Ovary (tissue), 10 donors: ENCODE measurements at places on chromosomes 11 and 22. TPM values are rescaled to one million over a fixed set of nuclear protein-coding genes. Genes with fewer than 3 reads are reported as not detected.
A peak's percentile ranks its signal among the peaks of the same experiment; 100 is the strongest.

Gene CABP4
- polyA plus RNA-seq: 0.92 TPM

Gene CCDC73
- polyA plus RNA-seq: 0.28 TPM

Gene SLC22A6
- not detected for polyA plus RNA-seq

Gene CARD18
- not detected for polyA plus RNA-seq

DNA sequence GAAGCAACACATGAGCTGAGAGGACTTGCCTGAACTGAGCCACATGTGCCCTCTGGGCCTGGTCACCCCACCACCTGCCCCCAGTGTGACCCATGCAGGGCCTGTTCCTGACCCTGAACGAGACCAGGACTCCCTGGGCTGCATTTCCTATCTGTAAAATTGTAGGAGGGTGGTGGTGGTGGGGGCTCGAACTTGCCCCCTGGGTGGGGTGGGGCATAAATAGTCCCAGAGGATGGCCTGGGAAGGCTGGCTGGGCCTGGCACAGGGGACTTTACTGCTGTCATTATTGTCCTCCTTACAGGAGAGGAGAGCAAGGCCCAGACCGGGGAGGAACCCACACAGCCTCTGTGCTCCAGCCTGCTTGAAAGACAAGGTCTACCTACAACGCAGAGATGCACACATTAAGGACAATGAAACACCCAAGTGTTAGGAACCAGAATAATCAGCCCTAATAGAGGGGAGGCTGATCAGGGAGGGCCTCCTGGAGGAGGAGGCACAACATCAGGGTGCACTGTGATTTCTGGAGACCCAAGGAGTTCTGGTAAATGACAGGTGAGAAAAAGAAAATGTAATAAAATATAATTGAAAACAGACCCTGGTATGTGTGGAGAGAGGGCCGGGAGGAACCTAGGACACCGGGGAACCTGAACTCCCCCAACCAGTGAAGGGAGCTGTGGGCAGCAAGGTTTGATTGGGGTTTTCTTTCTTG, 2.8 kb upstream of the AIFM3 start:
- DNase-seq: no peak

DNA sequence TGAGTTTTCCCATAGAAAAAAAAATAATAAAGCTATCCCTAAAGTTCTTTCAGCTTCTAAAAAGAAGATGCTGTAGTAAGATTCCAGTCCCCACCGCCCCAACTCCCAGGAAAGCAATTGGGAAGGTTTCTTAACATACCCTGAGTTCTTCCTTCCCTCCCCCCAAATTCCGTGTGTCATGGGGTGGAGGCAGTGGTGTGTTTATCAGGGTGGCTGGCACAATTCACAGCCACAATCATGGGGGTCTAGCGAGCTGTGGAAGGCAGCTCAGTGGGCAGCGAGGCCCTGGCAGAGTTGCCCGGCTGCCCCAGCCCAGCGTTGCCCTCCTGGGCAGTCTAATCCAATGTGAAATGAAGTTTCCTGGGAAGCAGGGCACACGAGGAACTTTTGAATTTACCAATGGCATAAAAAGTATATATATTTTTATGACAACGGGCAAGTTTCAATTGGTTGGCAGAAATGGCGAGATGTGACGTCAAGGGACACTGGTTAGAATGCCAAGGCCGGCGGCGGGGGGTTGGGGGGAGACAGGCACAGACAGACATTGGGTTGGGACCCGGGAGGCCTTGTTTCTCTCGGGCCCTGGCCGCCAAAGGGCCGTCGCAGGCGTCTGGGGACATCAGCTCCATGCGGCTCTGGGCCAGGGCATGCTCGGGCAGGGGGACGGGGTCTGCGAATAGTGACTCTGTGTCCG, 80.7 kb upstream of the PPARA start:
- DNase-seq: peak; percentile 91

GRCh38 chr22:21640810-21641209, 1.3 kb upstream of the SDF2L1 start:
- no peak for DNase-seq

DNA sequence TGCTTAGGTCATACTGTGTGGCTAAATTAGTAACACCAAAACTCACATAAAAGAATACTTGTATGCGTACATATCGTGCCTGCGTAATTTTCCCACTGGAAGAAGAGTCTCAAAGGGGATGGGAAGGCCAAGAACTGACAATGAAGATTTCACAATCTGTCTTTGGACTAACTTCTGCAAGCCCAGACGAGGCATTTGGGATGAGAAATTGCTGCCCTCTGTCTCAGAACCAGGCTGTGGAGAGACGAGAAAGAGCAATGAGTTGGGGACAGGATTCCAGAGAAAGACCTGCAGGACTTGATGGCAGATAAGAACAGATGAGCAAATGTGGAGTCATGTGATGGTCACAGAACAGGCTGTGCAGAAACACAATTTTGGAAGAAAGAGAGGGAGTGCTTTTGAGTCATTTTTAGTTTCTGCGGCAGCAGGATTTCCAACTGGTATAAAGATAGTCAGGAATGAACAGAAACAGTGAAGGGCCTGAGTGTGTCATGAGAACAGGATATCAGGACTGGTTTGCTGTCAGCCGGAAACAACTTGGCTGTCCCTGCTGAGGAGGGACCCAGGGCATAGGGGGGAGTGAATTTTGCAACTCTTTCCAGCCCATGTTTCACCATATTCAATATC, 82.7 kb upstream of the CTSC start:
- DNase-seq: no peak

- no peak for DNase-seq
Measured at GRCh38 chr11:132445859-132446291, 1075.5 kb downstream of the NTM start.
